ENCODE measurements at places on chromosomes 7 and 10. TPM values are rescaled to one million over a fixed set of nuclear protein-coding genes. Genes with fewer than 3 reads are reported as not detected.

GRCh38 chr7:133853706-133854276 is 273.3 kb upstream of the LRGUK start:
- no peak overlapping the region for H3K27ac ChIP-seq
- H3K36me3 ChIP-seq: peaks cover 5% of the 10 kb centered on the region
- no peak overlapping the region for H3K4me3 ChIP-seq
- H3K4me1 ChIP-seq: no peaks in the 10 kb centered on the region
- H3K27me3 ChIP-seq: no peaks in the 10 kb centered on the region
- peak; percentile 35 for DNase-seq

GRCh38 chr10:78045237-78045636 is 11.6 kb downstream of the RPS24 start:
- H3K27me3 ChIP-seq: no peaks in the 10 kb centered on the region
- H3K36me3 ChIP-seq: peaks cover 26% of the 10 kb centered on the region
- no peak for DNase-seq
- no peak overlapping the region for H3K4me3 ChIP-seq
- H3K27ac ChIP-seq: no peak overlapping the region

GRCh38 chr10:28242555-28243204 is 60.2 kb downstream of the MPP7 start:
- DNase-seq: no peak
- H3K4me1 ChIP-seq: no peaks in the 10 kb centered on the region
- no peaks in the 10 kb centered on the region for H3K36me3 ChIP-seq
- no peak overlapping the region for H3K4me3 ChIP-seq

- no peak for DNase-seq
- no peak overlapping the region for H3K4me3 ChIP-seq
- H3K36me3 ChIP-seq: no peaks in the 10 kb centered on the region
- H3K4me1 ChIP-seq: peaks cover 6% of the 10 kb centered on the region
- peak overlapping the region; percentile 39 for H3K27ac ChIP-seq
Observed at GRCh38 chr7:37765421-37765829, 81.9 kb downstream of the GPR141 start.

DNA sequence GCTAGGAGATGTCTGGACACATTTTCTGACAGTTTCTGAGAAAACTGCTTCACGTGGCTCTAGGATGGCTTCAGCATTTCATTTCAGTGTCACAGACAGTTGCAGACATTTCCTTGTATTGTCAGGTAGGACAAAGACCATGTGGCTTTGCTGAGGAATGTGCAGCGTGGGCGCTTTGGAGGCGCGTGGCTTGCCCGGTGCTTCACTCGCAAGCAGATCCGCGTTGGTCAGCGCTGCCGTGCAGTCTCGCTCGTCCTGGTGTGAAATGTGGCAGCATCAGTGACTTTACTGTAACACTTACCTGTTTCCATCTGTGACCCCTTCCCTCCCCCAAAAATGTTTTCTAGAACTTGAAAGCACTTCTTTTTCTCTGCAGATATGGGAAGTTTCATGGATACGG is 340.5 kb downstream of the SDK1 start:
- H3K4me1 ChIP-seq: no peaks in the 10 kb centered on the region
- no peak overlapping the region for H3K27ac ChIP-seq
- no peaks in the 10 kb centered on the region for H3K36me3 ChIP-seq
- H3K27me3 ChIP-seq: no peaks in the 10 kb centered on the region
- no peak for DNase-seq

GRCh38 chr7:42834676-42835075 is 77.2 kb downstream of the C7orf25 start:
- no peak for DNase-seq
- no peak overlapping the region for H3K4me3 ChIP-seq
- no peak overlapping the region for H3K27ac ChIP-seq
- no peaks in the 10 kb centered on the region for H3K4me1 ChIP-seq
- no peaks in the 10 kb centered on the region for H3K27me3 ChIP-seq

DNA sequence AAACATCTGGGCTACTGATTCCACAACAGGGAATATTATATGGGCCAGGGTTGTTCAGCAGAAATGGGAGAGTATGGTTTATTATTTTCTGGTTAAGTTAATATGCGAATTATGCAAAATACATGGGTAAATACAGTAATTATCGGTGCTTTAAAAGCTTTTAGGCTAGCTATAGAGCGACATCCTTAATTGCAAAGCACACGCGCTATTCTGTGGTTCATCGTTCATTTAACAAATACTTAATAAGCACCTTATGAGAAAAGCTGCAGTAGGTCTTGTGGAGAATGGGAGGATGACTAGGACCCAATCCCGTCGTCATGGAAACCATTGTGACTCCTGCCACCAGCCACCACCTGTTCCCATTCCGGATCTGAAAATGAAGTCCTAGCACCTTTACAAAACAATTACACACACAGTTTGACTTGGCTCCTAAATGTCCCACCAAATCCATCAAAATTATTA is 623 bp upstream of the CEP41 start:
- H3K27me3 ChIP-seq: no peaks in the 10 kb centered on the region
- peaks cover 8% of the 10 kb centered on the region for H3K4me1 ChIP-seq
- DNase-seq: no peak
- peak overlapping the region; percentile 13 for H3K27ac ChIP-seq
- H3K4me3 ChIP-seq: peak overlapping the region; percentile 87

DNA sequence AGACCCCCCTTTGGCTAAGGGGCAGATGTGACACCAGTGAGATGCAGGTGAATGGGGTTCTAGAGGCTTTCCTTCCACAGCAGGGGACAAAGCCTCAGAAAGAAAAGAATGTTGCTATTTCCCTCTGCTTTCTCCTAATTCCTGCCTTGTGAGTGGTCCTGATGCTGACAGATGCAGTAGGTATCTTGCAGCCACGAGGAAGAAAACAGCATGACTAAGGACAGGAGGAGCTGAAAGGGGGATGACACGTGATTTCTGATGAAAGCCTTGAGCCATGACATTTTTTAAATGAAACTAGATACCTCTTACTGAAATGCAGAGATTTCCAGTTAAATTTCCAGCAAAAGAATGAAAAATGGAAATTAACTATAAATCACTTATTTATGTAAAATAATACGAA is 92.4 kb downstream of the C1GALT1 start:
- H3K27me3 ChIP-seq: no peaks in the 10 kb centered on the region
- DNase-seq: no peak
- no peaks in the 10 kb centered on the region for H3K4me1 ChIP-seq
- H3K4me3 ChIP-seq: no peak overlapping the region
- no peaks in the 10 kb centered on the region for H3K36me3 ChIP-seq
- H3K27ac ChIP-seq: no peak overlapping the region

- peaks cover 2% of the 10 kb centered on the region for H3K27me3 ChIP-seq
- no peaks in the 10 kb centered on the region for H3K4me1 ChIP-seq
- H3K36me3 ChIP-seq: no peaks in the 10 kb centered on the region
Observed at GRCh38 chr10:102219370-102219769, 6.7 kb upstream of the ELOVL3 start.

- H3K4me3 ChIP-seq: no peak overlapping the region
- peaks cover 6% of the 10 kb centered on the region for H3K4me1 ChIP-seq
- H3K27me3 ChIP-seq: no peaks in the 10 kb centered on the region
- no peaks in the 10 kb centered on the region for H3K36me3 ChIP-seq
- DNase-seq: no peak
- H3K27ac ChIP-seq: peak overlapping the region; percentile 1
Observed at GRCh38 chr7:55073976-55074528, 55.2 kb downstream of the EGFR start.

- DNase-seq: no peak
- H3K27me3 ChIP-seq: no peaks in the 10 kb centered on the region
- H3K36me3 ChIP-seq: no peaks in the 10 kb centered on the region
- peaks cover 3% of the 10 kb centered on the region for H3K4me1 ChIP-seq
Observed at GRCh38 chr10:17622061-17622460, 4.9 kb upstream of the HACD1 start.

Gene GRID1
- total RNA-seq: 0.33 TPM

Gene MAGI2
- total RNA-seq: 0.42 TPM

Gene ADRB1
- total RNA-seq: 0.14 TPM

Gene SAP25
- total RNA-seq: 7.7 TPM

Gene STRIP2
- total RNA-seq: 1.9 TPM

Gene ASAH2
- total RNA-seq: 1.4 TPM

Gene CPA2
- 0.14 TPM for total RNA-seq
